ENCODE measurements at places on chromosomes 4 and X. TPM values are rescaled to one million over a fixed set of nuclear protein-coding genes. Genes with fewer than 3 reads are reported as not detected.
A peak's percentile ranks its signal among the peaks of the same experiment; 100 is the strongest.

- peak; percentile 24 for DNase-seq
These were observed 46.8 kb upstream of the CLDN24 start for GRCh38 chr4:183369073-183369472.

GRCh38 chr4:147768113-147768512 lies 36.2 kb downstream of the ARHGAP10 start:
- no peak for DNase-seq

Gene TEX13B
- not detected for total RNA-seq

Gene GPR82
- total RNA-seq = 0.45 TPM

Gene FRYL
- 141 TPM for total RNA-seq

- peak; percentile 67 for DNase-seq
These were observed 12.8 kb upstream of the ASMTL start for GRCh38 chrX:1465286-1466231.

Gene RAB9B
- 7.9 TPM for total RNA-seq

DNA sequence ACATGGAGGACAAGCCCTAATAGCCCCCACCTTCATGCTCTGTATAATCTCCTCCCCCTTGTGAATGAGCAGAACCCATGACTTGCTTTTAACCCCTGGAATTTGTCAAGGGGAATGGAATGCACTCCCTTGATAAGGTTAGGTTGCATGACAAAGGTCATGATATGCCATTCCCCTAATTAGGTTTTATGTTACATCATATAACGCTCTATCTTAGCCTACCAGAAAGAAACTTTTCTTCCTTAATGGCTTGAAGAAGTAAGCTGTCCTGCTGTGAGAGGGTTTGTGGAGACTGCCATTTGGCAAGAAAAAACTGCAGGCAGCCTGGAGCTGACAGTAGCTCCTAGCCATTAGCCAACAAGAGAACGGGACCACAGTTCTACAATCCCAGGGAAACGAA lies 399.8 kb upstream of the MAD2L1 start:
- no peak for DNase-seq

DNA sequence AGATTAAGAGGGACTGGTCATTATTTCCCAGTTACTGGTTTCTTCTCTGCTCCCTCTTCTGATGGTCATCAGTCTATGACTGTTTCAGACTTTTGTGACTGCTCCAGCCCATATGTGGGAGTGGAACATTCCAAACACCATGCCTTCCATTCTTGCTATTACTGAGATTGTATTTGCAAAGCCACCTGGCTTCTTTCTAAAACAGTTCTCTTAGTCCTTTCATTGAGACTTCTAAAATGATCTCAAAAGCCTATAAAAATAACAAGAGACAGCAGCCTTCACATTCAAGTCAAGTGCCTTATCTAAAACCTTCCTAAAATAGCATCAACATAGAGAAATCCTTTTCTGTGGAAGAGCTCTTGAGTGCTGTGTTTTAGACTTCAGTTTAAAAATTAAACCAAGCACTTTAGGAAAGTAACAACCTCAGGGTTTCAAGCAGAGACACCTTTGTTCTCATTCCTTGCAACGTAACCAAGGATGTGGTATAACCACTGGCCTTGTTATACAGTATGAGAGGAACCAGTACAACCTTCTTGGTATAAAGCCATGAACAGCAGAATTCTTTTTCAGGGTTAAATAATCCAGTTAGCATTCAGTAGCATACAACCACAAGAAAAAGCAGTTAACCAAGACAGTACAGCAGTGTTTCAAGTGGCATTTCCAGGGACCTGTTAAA lies 97.1 kb downstream of the NFKB1 start:
- no peak for DNase-seq

DNA sequence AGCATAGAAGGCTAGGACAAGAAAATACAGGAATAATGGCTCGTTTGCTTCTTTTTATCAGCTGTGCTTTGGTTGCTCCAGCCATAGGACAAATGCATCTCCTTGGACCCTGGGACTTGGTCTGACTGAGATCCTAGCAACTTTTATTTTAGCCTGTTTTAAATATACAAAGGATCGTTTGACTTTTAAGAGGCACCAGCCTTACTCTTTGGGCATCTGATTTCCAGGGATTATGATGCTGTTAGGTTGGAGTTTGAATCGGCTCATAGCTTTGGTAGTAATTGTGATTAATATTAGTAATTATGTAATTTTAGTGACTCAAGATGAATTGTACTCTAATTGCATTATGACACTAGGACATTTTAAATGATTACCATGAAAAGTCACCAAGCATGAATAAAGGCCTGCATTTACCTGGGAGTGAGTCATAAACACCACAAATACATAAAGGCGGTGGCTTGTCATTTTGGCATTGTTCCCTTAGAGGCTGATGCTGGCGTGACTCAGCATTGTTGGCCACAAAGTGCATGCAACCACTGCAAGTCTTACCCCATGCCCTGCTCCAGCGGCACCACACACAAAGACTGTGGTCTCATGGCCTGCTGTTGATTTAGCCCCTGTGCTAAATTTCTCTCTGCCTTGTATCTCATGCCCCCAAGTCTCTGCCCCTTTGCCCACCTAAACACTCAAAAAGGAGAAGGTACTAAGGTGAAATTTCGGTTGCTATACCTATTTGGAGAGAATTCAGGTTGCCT lies 12.4 kb downstream of the GPAT3 start:
- peak; percentile 74 for DNase-seq

Gene HGFAC
- 0.18 TPM for total RNA-seq

DNA sequence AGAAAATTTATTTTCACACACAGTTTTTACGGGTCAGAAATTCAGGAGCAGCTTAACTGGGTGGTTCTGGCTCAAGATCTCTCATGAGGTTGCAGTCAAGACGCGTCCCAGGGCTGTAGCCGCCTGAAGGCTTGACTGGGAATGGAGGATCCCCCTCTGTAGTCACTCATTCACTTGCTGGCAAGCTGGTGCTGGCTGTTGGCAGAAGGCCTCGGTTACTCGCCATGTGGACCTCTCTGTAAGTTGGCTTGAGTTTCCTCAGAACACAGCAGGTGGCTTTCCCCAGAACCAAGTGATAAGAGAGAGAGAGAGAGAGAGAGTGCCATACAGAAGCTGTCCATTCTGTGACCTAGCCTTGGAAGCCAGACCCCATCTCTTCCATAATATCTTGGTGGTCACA lies 132.8 kb downstream of the DCLK2 start:
- DNase-seq = no peak

- no peak for DNase-seq
These were observed 38.7 kb downstream of the DCHS2 start for GRCh38 chr4:154452798-154453346.

DNA sequence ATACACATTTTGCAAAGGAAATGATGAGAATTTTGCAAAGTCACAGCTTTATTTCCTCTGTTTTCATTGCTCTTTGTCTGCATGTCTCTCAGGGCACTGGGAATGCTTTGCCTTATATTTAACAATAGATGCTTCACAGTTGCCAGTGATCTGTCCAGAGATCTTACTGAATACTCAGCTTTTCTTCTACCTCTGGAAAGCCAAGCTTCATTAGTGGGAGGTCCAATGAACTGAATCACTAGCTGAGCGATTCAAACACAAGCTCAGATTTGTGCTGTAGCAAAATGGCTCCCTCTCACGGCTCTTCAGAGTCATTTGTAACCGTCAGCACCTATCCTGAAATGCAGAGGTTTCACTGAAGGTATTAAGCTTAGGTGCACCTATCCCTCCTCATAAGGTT lies 138.9 kb downstream of the DCLK2 start:
- no peak for DNase-seq

DNA sequence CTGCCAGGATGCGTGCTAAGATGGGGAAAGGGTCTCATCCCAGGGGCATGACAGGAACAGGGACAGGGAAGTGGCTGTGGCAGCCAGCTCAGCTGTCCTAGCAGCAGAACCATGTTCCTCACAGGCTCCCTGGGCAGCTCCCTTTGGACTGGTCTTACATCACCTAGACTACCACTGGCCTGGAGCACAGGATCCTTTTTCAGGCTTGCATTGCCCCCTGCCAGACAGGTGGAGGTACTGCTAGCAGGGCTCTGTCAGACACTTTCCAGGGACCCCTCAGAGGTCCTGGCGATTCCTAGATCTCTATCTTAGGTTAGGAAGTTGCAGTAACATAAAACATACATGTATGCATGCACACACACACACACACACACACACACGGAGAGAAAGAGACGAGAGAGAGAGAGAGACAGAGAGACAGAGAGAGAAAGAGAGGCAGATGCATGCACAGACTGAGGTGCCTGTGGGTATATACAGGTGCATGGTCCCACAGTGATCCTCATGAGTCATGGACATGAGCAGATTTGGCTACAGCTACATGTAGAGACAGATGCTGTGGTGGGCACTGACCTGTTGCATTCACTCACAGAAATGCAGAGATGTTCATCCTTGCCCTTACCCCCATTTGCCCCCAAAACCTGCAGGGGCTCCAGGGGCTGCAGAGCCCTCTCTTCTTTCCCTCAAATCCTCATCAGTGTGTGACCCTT lies 63.6 kb downstream of the STARD8 start:
- DNase-seq = no peak

Gene RPA4
- total RNA-seq = 3.0 TPM

DNA sequence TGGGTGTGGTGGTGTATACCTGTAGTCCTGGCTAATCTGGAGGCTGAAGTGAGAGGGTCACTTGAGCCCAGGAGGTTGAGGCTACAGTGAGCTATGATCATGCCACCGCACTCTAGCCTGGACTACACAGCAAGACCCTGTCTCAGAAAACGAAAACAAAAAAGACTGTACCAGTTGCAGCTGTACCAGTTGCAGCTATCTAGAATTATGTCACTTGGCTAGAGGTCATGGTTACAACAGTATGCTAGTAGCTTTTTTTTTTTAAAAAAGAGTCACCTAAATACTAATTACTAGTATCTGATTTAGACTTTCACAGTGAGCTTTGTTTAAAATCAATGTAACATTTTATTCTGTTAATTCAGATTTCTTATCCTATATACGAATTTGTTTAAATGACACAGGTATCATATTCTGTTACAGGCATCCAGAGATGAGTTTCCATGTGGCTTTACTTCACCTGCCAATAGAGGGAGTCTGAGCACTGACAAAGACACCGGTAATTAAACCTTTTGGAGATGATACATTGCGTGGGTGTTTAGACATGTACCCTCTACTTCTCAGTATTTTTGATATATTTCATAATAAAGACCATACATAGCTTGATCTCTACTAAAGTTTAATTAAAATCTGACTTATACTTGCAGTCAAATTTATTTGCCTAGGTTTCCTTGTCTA lies 100.2 kb upstream of the IL13RA1 start:
- DNase-seq = no peak

GRCh38 chrX:40003428-40004245 lies 94.1 kb downstream of the BCOR start:
- DNase-seq = no peak
